ENCODE measurements at places on chromosomes 3 and 15.

GRCh38 chr3:183515968-183516851 is 39.3 kb downstream of the KLHL6 start:
- DNase-seq: peak; percentile 29

DNA sequence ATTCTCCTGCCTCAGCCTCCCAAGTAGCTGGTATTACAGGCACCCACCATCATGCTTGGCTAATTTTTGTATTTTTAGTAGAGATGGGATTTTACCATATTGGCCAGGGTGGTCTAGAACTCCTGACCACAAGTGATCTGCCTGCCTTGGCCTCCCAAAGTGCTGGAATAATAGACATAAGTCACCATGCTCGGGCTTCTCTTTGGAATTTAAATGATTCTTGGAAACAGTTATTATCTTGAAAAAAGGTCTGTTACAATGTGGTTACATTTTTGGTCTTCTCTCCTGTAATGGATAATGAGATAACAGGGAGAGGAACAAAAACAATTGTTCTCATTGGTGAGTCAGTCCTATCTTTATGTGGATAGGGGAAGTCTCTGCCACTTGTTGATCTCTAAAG is 59.8 kb upstream of the AADACL2 start:
- DNase-seq: no peak

GRCh38 chr3:115254492-115255196 is 107.6 kb upstream of the ZBTB20 start:
- no peak for DNase-seq

- no peak for DNase-seq
Measured at GRCh38 chr3:116630494-116630893, 79.1 kb upstream of the TUSC7 start.

GRCh38 chr3:69819282-69819681 is 80.0 kb downstream of the MITF start:
- DNase-seq: no peak

- no peak for DNase-seq
Measured at GRCh38 chr15:88036154-88036839, 220.2 kb downstream of the NTRK3 start.

- no peak for DNase-seq
Measured at GRCh38 chr3:11835028-11835639, 11.6 kb downstream of the TAMM41 start.

- DNase-seq: no peak
Measured at GRCh38 chr3:193730976-193731375, 138.0 kb downstream of the OPA1 start.

DNA sequence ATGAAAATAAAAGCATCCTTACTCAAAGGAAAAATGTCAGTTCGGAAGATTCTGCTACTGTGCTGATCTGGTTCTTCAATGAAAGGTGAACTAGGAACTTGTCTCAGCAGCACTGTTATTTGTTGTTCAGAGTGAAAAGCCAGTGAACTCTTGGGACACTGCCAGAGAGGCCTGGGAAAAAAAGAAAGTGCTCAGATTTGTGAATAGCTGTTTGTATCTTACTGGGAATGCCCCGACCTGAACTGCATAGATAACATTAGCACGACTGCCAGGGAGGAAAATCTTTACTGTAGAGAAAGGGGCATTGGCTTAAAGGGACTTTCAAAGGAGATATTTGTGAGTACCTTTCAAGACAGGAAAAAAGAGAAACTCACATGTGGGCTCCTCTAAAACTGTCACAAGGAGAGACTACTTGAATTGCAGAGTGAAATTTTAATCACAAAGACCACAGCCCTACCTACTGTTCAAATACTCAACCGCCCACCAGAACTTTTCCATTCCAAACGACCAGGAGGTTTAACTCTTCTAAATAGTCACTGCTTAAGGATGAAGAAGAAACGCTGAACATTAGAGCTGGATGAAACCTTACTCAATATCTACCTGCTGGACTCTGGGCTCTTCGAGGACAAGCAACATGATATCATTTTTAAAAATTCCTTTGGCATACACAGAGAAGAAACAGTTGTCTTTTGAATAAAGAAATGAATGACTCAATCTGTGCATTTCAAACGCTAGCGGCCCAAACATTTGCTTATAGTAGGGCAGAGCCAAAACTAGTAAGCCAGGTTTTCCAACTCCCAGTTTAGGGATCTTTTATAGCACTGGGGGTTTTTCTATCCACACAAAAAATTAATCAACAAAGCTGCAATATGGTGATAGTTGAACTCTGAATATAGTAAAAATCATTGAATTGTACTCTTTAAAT is 13.4 kb downstream of the TAMM41 start:
- no peak for DNase-seq

GRCh38 chr3:152352554-152352953 is 83.8 kb downstream of the MBNL1 start:
- DNase-seq: no peak

DNA sequence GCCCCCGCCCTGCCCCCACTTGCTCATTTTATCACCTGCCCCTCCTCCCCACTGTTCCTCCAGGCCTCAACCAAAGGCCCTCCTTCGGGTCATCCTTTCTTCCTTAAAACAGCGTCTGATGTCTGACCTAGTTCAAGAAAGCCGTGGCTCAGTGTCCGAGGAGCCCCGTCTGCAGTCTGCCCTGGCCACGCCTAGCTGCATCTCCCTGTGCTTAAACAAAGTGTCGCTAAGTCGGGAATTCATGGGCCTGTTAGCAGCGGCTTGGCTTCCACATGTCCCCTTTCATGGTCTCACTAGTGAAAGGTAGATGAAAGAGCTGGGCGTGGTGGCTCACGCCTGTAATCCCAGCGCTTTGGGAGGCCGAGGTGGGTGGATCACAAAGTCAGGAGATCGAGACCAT is 41.2 kb downstream of the TM2D3 start:
- no peak for DNase-seq

GRCh38 chr3:143241481-143241951 is 121.9 kb downstream of the CHST2 start:
- no peak for DNase-seq

DNA sequence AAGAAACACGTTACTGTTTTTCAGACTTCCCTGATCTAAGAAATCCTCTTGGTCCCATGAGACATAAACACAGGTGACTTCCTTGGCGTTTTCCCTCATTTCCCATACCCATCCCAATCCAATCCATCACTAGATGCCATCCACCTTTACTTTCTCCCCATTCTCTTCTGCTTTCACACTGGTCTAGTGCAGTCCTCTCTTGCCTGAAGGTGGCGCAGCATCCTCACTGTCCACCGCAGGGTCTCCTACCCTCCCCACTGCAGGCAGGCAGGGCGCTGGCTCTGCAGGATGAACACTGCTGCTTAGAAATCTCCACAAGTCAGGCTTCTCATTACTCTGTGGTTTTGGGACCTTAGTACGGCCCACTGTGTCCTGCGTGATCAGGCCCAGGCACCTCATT is 58.2 kb downstream of the RAB7A start:
- peak; percentile 50 for DNase-seq

Measured in stimulated activated CD4-positive, alpha-beta T cell treated with anti-CD3 and anti-CD28 coated beads, Interleukin-12 subunit alpha, Interleukin-12 subunit beta, amount 100 ng/mL, for 48 hours (primary cell).